ENCODE measurements at places on chromosomes 3 and 15.
A peak's percentile ranks its signal among the peaks of the same experiment; 100 is the strongest.

- no peak for DNase-seq
Observed at GRCh38 chr15:81113204-81113657, 20.8 kb upstream of the CFAP161 start.

- DNase-seq: no peak
Observed at GRCh38 chr3:143241481-143241951, 121.9 kb downstream of the CHST2 start.

- DNase-seq: no peak
Observed at GRCh38 chr15:27358751-27359434, 387.9 kb downstream of the GABRG3 start.

GRCh38 chr3:64945171-64945729, 257.4 kb upstream of the ADAMTS9 start:
- DNase-seq: no peak

DNA sequence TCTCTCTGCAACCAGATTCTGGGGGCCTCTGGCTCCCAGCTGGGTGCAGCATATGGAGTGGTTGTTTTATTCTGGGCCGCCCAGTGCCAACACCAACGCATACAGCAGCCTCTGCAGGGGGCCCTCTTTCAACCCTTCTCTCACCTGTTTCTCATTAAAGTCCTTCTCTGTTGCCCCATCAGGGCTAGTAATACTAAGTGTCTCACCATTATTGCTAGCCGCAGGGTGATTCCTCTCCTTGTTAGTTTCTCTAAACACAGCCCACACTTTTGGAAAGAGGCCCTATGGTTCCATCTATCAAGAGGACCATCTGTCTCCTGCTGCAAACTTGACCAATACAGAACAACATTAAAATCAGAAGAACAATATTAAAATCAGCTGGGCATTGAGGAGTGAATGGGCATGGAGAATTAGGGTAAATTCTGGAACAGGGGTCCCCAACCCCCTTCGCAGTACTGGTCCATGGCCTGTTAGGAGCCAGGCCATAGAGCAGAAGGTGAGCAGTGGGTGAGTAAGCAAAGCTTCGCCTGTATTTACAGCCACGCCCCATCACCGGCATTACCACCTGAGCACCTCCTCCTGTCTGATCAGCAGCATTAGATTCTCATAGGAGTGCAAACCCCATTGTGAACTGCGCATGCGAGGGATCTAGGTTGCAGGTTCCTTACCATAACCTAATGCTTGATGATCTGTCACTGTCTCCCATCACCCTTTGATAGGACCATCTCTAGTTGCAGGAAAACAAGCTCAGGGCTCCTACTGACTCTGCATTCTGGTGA, 36.5 kb downstream of the ALS2CL start:
- no peak for DNase-seq

DNA sequence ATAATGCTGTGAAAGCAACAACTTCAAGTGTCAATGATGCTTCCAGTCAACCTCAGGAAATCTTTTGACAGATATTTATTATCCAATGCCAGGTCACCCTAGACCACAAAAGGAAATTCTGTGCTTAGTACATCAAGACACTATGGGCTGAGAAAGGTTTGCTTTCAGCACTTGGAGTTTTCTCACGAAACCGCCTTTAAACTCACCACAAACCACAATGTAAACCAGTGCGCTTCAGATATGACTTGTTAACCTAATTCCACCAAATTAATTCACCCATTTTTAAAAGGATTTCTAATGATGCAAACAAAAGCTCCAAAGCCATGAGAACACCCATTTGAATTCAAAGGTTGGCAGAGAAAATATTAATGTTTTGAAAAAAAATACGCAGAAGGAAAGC, 292.9 kb upstream of the NR2F2 start:
- DNase-seq: no peak

DNA sequence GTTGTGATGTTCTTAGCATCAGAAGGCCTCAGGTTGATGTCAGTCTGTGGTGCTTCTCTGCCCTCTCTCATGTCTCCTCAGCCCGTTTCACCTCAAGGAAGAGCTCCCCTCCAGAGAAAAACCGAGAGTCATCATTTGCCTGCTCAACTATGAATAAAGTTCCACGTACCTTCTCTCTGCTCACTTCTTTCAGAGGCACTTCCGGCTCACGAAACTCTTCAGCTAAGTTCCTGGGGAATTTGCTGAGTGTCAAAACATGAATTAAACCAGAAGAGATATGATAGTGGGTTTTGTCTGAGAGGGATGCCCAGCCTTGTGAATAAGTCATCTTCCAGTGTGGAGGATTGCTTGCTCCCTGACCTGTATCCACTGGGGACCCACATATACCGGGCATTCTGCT, 37.7 kb downstream of the CCR4 start:
- no peak for DNase-seq

DNA sequence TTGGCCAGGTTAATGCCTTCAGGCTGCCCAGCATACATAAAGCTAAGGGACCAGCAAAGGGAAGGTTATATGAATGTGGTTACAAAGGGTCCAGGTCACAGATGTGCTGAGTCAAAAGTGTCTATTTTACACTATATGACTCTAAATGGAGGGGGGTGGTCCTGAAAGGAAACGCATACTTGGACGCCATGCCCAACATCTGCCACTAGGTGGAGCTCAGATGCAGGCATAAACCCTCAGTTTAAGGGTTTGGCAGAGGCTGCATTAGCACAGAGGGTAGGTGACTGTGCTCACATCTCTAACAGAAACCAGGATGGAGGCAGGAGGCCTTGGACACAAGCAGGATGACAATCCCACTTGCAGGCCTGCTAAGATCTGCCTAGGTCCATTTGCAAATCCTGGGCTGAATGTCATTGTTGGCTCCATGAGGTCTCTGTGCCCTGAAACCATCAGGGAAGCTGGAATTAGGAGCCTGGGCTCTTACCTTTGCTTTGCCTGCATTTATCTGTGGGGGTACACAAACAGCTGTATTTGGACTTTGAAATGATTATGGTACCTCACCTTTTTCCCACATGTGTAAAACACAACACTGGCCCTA, 55.8 kb downstream of the ZNF621 start:
- DNase-seq: peak; percentile 70
